Lower lobe of right lung (tissue), 2 donors: ENCODE measurements at places on chromosomes 6 and 20.

- no peak for DNase-seq
These were observed 20.4 kb downstream of the PRSS16 start for GRCh38 chr6:27267857-27268434.

DNA sequence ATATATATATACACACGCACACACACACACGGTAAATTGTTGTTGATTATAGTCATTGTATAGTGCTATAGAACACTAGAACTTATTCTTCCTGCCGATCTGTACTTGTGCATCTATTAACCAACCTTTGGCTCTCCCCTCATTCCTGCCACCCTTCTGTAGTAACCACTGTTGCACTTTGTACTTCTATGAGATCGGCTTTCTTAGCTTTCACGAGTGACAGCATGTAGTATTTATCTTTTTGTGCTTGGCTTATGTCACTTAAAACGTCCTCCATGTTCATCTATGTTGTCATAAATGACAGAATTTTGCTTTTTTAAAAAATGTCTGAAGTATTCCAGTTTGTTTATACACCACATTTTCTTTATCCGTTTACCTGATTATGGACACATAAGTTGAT lies 20.9 kb upstream of the DYNLRB1 start:
- no peak for DNase-seq

- no peak for DNase-seq
These were observed 7.0 kb downstream of the SYNGAP1 start for GRCh38 chr6:33426590-33427511.

GRCh38 chr6:82040405-82041221 lies 206.9 kb downstream of the IBTK start:
- DNase-seq, result no peak

DNA sequence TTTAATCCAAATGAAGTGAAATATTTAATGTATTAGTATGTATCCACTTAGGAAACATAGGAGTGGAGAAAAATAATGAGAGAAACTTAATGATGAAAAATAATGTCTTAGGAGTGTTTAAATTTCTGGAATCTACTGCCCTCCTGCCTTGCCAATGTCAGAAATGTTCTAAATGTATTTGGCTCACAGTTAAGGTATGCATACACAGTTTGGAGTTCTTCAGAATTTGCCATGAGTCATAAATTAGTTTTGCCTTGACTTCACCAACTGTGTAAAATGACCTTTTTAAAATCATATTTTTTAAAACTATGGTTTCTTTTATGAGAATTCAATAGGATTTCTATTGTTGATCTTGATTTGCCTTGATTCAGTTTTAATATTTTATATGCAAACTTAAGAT lies 191.7 kb upstream of the HSF2 start:
- DNase-seq, result no peak

DNA sequence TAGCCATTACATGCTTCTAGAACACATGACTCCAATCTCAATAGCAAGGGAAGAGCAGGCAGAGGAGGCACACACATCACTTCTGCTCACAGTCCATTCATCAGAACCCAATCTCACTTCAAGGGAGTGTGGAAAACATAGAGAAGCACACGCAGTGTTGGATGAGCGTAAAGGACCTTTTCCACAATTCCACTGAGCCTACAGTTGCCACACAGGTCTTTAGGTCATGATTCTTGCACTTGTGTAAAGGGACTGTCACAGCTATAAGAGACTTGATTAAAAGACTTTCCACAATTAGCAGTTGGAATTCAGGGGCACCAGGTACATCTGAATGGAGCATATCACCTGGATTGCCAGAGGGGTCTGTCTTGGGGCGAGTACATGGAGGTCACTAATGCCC lies 86.2 kb downstream of the TBC1D7 start:
- no peak for DNase-seq

- DNase-seq, result no peak
These were observed 82.4 kb downstream of the PPP1R3G start for GRCh38 chr6:5167501-5167900.
